ENCODE measurements at places on chromosomes 1 and 21. TPM values are rescaled to one million over a fixed set of nuclear protein-coding genes. Genes with fewer than 3 reads are reported as not detected.
A peak's percentile ranks its signal among the peaks of the same experiment; 100 is the strongest.

DNA sequence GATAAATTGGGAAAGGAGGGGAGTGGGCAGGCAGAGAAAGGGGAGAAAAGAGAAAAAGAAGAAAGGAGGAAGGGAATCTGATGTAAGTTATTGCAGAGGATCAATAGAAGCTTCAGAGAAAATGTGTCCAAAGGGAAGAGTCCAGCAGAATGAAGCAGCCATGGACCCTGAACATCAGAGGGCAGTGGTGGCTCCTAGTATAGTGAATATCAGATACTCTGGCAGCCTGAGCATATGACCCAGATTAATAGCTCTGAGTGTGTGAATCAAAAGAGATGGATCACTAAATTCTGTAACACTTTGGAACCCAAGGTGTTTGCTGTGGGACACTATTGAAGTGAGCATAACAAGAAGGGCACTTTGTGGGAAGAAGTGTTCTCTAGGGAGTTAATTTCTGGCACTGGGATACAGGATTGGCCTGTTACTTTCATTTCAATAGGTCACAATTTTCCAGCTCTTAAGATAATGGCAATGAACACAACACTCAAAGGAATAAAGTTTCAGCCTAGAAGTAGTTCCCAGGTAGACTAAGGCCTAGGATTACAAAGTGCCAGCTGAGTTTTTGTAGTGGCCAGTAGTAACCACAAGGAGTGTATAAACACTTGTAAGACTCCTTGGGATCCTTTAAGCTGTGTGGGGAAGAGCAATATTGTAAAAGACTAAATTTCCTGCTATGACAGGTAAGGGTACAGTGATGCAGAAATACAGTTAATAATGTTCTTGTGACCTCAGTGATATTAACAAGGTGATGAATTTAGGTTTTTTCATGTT lies 164.5 kb upstream of the BEND5 start:
- no peak for DNase-seq
- no peak overlapping the region for H3K4me3 ChIP-seq
- no peak overlapping the region for H3K27ac ChIP-seq
- no peaks in the 10 kb centered on the region for H3K4me1 ChIP-seq

- H3K4me1 ChIP-seq: no peaks in the 10 kb centered on the region
- peaks cover 27% of the 10 kb centered on the region for H3K27me3 ChIP-seq
- H3K27ac ChIP-seq: no peak overlapping the region
- no peaks in the 10 kb centered on the region for H3K36me3 ChIP-seq
- no peak overlapping the region for H3K4me3 ChIP-seq
These were observed 7.5 kb downstream of the SDC3 start for GRCh38 chr1:30900931-30901560.

GRCh38 chr1:40723196-40723955 lies 31.9 kb downstream of the NFYC start:
- H3K36me3 ChIP-seq: no peaks in the 10 kb centered on the region
- H3K27me3 ChIP-seq: no peaks in the 10 kb centered on the region
- H3K4me1 ChIP-seq: peaks cover 65% of the 10 kb centered on the region
- DNase-seq: no peak

- H3K27ac ChIP-seq: no peak overlapping the region
- H3K4me1 ChIP-seq: peaks cover 12% of the 10 kb centered on the region
- H3K4me3 ChIP-seq: peak overlapping the region; percentile 61
- DNase-seq: no peak
- H3K36me3 ChIP-seq: no peaks in the 10 kb centered on the region
- no peaks in the 10 kb centered on the region for H3K27me3 ChIP-seq
These were observed 159.0 kb downstream of the CASZ1 start for GRCh38 chr1:10637400-10637799.

DNA sequence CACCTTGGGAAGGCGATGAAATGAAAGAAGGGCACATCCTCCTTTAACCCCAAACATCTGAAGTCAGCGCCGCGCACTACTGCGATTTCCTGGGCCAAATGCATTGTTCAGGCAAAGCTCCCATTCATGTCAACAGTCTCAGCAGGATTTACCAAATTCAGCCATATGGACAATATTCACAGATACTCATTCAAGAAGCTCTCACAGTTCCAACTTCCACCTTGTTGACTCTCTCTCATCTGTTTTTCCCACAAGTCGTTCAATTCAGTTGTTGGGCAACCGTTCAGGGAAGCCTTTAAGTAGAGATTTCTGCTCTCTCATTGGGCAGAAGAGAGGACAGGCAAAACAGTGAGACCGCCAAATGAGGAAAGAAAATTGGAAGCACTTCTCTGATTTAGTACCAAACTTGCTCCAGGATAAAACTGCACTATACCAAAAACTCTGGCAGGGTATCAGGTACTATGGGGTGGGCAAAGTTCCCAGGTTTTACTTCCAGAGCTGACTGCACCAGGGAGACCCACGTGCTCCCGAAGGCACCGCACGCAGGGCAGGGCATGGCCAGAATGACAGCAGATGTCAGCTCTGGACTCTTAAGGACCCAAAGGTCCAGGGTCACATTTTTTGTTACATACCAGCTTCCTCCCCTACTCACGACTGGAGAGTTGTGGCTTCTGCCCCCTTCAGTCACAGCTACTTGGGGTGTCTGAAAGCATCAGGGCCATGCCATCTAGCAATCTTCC lies 668.8 kb downstream of the KIF26B start:
- peaks cover 39% of the 10 kb centered on the region for H3K36me3 ChIP-seq
- no peak overlapping the region for H3K4me3 ChIP-seq
- DNase-seq: no peak
- H3K27me3 ChIP-seq: no peaks in the 10 kb centered on the region

Gene AIRE
- total RNA-seq: not detected

Data from naive thymus-derived CD8-positive, alpha-beta T cell (primary cell).